ENCODE measurements at places on chromosomes 5 and 9.

GRCh38 chr5:108046955-108047670, 334.8 kb downstream of the FBXL17 start:
- DNase-seq: no peak

DNA sequence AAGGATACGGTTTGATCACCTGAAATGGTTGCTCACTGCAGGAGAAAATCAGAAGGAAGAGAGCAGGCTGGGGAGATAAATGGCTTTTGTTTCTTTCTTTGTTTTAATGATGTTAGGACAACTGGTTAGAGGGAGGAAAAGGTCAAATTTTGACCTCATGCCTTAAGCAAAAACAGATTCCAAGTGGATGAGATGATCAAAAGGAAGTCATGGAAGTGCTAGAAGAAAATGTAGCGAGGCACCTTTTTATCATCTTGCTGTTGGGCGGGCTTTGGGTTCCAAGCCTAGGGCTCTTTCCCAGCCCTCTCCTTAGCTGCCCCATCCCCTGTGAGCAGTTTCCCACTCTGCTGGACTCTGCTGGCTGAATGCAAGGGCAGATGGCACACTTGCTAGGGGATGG, 127.9 kb downstream of the ADAMTS2 start:
- no peak for DNase-seq

DNA sequence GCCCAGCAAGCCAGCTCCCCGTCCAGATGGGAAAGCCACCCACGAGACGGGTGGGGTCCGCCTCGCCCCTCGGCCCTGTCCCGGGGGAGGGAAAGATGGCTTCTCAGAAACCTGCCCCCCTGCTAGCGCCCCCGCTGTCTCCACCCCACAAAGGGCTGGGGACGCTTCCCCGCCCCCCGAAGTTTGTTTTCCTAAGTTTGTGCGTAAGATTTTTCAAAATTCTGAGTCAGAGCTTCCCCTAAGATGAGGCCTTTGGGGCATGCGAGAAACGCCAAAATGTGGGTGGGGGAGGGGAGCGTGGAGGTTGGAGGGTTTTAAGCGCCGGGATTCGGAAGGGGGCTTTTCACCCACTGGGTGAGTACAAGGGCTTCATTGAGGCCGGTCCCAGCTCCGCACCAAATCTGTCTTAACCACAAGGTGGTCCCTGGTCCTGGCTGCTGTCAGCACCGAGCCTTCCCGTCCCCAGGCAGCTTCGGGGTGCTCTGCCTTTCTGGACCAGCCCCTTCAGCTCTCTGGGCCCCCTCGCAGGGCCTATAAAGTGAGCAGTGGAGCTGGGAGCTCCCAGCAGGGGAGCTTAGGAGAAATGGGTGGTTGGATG, 32.3 kb downstream of the PRRX2 start:
- no peak for DNase-seq

GRCh38 chr9:81079055-81079454, 610.3 kb downstream of the TLE1 start:
- no peak for DNase-seq

DNA sequence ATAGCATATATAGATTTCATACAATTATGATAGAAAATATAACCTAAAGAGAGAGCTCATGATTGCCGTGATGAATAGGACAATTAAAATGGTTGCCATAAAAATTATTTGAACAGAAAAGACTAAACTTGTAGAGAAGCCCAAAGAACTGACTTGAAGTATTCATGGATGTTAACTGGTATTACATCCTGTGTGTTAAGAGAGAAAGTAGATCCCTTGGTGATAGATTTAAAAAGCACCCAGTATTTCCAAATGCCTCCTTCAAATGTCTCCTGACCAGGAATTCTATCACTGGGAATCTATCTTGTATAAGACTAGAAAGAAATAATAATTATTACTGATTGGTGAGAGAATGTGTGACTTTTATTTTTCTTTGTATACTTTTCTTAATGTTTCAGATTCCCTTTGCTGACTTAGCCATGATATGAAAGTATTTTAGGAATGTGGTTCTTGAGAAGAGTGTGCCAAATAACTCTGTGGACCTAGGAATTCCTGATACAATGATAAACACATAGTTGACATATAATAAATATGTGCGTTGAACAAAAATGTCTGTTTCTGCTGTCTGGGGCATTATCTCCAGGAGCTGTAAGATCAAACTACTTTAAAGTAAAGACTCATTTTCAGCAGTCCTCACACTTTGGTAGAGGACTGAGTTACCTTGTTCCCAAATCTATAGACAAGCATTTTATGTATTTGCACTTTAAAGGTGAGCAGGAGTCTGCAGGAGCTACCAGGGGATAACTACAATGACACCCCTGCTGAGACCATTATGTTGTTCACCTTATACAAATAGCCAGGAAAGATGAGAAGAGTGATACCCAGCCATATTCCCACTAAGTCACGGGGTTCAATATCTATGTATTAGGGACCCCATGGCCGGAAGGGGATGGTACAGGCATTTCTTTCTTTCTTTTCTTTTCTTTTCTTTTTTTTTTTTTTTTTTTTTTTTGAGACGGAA, 211.1 kb upstream of the TLE4 start:
- no peak for DNase-seq

DNA sequence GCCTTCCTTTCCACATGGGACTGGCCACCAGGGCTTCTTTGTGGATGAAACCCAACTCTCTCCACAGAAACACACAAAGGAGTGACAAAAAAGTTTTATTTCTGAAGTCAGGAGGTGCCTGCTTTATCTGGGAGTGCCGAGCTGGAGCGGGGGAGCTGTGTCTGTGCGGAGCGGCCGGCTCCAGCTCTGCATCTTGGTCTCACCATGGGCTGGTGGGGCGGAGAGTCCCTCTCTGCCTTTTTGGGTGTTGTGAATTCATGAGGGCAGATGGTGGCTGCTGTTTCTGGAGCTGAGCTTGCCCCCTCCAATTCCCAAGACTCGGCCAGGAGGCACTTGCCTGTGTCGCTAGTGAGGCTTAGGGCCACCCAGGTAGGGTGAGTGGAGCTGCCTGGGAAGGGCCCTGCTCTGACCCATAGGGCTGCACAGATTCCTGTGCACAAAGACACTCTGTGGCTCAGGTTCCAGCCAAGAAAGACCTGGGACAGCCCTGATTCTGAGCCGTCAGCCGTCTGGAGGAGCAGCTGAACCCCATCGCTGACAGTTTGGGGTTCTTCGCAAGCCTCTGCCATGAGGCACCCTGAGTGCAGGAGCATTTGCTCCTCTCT, 1.4 kb downstream of the DBH start:
- DNase-seq: no peak

- DNase-seq: no peak
Measured at GRCh38 chr9:13814647-13815400, 499.1 kb downstream of the NFIB start.

DNA sequence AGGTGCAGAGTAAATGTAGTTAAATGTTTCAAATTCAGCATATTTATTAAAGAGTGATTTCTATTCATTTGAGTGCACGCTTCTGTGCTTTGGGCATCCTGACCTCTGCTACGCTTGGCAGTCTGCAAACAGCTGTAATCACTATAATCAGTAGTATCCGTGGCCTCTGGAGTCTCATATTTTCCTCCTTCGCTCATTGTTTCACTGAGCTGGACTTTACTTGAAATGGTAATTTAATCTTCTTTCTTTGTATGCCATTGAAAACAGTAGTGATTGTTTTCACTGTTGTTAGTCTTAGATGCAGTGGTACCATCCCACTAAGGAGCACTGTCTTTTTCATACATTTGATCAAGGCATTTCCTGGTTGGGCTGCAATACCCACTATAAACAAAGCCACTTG, 43.5 kb upstream of the CAVIN4 start:
- DNase-seq: no peak

DNA sequence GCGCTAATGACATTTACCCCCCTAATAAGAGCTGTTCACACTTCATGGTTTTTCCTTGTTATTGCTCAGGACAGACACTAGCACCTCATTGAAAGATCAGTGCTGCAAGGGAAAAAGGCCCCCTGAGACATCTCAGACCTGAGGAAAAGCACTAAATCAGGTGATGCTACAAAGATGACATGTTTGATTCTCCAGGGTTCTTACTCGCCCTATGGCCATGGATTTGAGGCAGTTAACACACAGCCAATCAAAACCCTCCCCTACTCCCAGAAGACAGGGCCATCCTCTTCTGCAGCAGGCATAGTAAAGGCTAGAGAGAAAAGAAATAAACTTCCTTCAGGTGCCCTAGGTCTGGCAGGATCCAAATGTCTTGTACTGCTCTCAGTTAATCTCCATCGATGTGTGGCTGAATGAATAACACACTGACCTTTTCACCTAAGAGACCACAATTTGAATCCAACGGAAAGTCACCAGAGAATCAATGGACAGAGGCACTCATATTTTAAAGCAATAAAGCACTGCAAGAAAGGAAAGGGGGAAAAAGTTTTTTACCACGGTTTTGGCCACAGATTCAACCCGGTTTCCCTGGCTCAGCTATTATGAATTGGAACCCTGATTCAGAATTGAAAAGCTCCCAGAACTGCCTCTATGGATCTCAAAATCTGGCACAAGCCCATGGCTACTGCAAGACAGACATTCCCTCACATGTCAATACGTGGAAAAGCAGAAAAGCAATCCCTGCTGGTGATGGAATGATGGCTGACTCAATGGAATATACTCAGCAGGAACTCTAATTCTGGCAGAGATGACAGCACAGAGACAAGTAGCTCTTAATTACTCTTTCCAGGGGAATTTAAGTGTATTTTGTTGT, 329.5 kb downstream of the BNC2 start:
- peak; percentile 71 for DNase-seq
